AG08395 (cell line): ENCODE measurements at places on chromosomes 1 and 21.

GRCh38 chr1:1208713-1209433 is 2.5 kb upstream of the TNFRSF18 start:
- no peak for DNase-seq

- DNase-seq, result no peak
These were observed 17.7 kb downstream of the SPATA46 start for GRCh38 chr1:162358928-162359327.

GRCh38 chr1:234262754-234263105 is 110.5 kb upstream of the COA6 start:
- no peak for DNase-seq

DNA sequence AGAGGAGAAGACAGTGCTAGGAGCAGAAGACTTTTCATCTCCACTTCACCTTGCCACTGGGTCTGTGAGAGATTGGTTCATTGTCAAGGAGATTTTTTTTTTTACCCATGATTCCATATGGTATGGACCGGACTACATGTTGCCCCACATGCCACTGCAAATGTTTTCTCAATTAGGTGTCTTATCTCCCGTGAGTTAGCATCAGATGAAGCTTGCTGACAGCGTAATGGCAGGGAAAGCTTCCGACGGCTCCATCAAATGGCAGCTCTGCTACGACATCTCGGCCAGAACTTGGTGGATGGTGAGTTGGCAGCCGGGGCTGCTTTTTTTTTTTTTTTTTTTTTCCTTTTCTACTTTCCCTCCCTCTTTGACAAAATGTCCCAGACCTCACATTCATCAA is 217.2 kb upstream of the NFIA start:
- no peak for DNase-seq

DNA sequence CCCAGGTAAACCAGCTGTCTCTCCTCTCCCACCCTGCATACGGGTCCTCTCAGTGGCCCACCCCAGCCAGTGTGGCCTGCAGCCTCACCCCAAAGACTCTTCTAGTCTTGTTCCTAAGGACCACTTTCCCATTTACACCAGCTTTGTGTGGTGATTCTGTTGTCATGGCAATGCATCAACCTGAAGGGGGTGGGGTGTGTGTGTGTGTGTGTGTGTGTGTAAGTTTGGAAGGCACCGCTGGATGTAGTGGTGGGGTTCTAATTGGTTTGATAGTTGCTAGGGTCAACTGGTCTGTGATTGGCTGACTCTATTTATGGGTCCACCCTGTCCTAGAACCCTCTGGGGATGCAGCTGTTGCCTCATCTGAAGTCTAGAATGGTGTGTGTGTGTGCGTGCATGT is 4.7 kb upstream of the CDK18 start:
- no peak for DNase-seq

GRCh38 chr1:232316864-232317263 is 313.1 kb downstream of the SIPA1L2 start:
- peak; percentile 45 for DNase-seq

GRCh38 chr1:95496773-95497172 is 262.8 kb downstream of the RWDD3 start:
- DNase-seq, result no peak

- peak; percentile 50 for DNase-seq
These were observed 49.4 kb downstream of the CAPZB start for GRCh38 chr1:19435851-19436455.

DNA sequence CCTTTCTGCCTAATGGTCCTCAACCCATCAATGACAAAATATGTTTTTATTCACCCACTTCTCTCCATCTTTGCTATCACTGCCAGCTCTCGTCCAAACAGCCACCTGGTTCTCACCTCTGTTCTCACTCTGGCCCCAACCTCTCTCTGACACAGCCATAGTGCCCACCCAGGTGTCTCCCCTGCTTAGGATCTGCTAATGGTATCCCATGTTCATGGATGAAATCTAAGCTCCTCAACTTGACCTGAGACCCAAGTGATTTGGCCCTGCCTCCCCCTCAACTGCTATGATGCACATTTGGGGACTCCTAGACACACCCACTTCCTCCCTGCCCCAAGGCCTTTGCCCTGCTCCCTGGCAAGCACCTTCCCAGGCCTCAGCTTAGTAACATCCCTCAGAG is 25.9 kb downstream of the KIF17 start:
- DNase-seq, result no peak

DNA sequence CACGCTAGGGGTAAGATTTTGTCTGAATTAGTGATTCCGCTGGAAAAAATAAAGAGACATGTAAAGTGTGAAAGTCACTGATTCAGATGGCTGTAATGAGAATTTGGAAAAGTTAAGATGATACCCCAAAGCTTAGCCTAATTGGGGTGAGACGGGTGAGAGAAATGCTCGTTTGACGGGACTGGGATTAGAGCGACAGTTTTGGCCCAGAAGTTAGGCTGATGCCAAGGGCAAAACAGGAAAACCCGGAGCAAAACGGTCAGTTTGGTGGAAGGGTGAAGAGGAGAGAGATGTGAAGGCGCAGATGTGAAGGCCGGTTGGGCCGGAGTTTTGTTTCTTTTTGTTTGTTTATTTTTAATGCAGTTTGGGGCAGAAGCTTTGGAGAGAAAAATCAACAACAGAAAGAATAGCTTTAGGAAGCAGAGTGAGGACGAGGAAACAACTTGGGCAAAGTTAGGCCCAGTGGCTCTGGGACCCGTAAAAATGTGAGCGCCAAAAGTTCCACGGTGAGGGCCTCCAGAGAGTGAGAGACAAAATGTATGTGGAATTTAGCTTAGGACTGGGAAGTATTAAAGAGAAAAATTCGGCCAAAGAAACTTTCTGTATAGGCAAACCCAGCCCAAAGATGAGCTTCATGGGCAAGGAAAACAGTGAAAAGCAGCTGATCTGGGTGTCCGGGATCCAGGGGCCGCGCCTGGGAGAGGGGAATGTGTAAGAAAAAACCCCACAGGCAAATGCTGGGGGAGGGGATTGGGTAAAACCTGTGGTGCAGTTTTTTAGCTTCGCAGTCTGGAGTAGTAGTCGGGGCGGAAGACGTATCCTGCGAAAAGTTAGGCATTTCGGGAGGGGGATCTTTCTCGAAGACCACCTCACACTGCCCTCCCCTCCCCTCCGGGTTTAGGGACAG is 1.2 kb downstream of the DMRTA2 start:
- DNase-seq, result no peak

- DNase-seq, result peak; percentile 47
These were observed 529 bp downstream of the MPZL1 start for GRCh38 chr1:167722152-167722869.

GRCh38 chr1:75543705-75544104 is 67.2 kb downstream of the SLC44A5 start:
- no peak for DNase-seq

GRCh38 chr1:116503546-116504307 is 67.1 kb downstream of the CD58 start:
- no peak for DNase-seq

GRCh38 chr1:2350911-2351655 is 40.3 kb downstream of the MORN1 start:
- no peak for DNase-seq

- no peak for DNase-seq
These were observed 598.8 kb downstream of the PLPP3 start for GRCh38 chr1:55980582-55980981.

GRCh38 chr1:101463195-101463594 is 226.4 kb downstream of the S1PR1 start:
- no peak for DNase-seq

DNA sequence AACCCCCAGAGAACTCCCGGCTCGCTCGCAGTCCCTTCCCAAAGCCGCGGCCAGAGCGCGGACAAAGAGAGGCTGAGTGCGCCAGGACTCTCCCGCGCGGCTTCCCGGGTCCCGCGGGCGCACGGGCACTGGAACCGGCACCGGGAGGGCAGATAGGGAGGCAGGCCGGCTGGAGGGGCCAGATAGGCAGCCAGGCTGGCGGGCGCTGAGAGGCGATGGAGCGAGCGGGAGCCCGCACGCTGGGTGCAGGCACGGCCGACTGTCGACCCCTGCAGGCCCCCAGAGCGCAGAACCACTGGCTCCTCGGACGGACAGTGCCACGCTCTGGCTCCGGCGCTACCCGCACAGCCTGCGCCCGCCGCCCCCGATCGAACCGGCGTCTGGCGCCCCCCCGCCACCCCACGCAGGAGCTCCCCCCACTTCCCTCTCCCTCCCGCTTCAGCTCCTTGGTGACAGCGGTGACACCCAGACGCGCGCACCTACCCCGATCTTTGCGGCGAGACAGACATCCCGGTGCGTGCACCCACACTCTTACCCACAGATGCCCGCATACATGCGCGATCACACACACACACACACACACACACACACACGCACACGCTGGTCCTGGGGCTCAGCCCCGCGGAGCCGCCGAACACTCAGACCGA is 534 bp downstream of the SLC6A9 start:
- DNase-seq, result peak; percentile 29

DNA sequence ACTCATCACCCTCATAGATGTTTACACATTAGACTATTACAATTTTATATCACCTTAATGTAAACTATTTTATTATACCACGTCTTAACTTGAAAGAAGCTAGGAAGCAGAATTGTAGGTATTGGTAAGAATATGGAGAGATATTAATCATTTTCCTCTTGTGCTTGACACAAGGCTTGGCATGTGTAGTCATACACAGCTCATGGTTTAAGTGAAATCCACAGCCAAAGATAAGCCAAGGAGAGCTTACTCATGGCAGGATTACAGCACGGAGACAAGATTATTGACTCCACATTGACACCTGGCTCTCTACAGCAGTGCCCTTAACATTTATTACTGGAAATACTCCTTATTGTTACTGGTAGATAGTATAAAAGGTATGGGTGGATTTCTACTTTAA is 68.4 kb upstream of the ADGRL4 start:
- DNase-seq, result no peak

- DNase-seq, result no peak
These were observed 184.6 kb downstream of the PCP4 start for GRCh38 chr21:40051801-40052200.

DNA sequence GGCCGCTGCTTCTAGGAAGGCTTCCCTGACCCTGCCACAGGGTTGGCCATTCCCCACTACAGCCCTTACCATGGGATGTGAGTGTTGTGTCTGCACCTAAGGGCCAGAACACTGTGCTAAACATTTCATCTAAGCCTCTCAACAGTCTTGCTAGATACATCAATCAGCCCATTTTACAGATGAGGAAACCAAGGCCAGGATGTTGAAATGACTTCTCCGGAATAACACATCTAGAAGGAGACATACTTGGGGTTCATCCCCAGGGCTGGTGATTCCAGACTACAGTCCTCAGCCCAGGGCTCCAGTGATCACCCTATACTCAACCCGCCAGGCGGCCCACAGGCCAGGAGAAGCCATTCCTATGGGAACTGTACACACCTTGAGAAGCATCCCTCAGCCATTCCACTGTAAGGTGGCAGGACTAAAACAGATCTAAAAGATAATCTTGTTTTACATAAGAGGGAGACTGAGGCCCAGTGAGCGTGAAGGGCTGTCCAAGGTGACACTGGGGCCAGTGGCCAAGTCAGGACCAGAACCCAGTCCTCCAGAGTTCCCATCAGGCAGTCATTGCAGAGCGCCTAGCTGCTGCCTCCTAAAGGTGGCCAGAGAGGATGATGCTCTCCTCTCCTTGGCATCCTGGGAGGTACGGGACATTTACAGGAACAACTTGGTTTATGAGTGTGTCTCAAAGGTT is 119.5 kb downstream of the GLIS1 start:
- DNase-seq, result no peak

GRCh38 chr1:209768354-209768774 is 12.5 kb downstream of the TRAF3IP3 start:
- no peak for DNase-seq

GRCh38 chr1:12173631-12174121 is 6.9 kb downstream of the TNFRSF1B start:
- DNase-seq, result no peak

- no peak for DNase-seq
These were observed 23.3 kb upstream of the DPT start for GRCh38 chr1:168752171-168752832.

- peak; percentile 19 for DNase-seq
These were observed 60.5 kb downstream of the MAP3K7CL start for GRCh38 chr21:29190923-29191331.

- peak; percentile 77 for DNase-seq
These were observed 12.3 kb upstream of the IFNLR1 start for GRCh38 chr1:24199291-24199900.

DNA sequence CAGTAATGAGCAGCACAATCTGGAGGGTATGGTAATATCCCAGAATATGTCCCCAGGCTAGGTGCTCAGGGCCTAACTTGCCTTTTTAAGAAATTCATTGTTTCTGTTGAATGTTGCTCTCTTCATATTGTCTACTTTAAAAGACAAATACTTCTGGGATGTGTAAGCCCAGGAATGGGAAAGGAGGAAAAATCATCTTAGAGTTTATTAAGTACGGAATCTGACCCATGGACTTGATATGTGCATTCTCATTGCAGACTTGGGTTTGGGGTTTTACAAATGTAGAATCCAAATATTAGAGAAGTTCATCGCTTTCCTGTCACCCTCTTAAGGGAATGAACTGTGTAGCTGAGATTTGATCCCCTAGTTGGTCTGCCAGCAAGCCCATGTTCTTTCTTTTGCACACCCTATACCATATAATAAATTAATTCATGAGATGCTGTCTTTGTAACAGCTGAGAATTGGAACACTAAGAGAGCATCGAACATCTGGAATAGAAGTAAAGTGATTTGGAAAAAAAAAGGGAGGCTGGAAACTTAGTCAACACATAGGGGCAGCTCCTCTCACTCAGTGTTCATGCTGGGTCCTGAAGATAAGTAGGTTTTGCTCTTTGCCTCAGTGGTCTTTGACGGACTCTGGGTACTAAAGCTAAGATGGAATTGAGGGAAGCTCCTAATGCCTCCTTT is 235.8 kb upstream of the C1orf105 start:
- no peak for DNase-seq

DNA sequence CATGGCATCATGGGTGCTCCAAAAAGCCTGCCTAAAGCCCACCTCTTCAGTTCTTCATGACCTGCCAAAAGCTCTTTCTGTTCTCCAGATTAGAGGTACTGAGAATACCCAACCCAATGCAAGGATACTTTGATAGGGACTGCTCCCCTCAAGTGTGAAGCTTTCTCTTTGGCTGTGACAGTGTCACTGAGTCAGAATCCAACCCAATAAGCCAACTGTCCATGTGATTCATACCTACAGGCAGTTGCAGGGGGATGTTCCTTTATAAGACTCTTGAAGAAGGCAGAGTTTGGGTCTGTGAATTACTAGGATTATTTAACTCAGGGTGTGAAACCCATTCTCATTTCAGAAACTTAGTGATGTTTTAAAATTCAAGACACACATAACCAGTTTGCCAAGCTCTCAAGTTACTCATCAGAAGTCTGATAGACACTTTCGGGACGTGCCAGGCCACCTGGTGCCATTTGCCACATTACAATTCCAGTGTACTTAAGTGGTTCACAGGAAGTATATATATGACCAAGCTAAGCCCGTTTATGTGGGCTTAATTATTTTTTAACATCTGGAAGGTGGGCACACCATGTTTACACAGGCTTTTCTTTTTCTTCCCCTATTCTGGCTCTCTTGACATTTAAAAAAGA is 265.8 kb downstream of the NFIA start:
- no peak for DNase-seq

DNA sequence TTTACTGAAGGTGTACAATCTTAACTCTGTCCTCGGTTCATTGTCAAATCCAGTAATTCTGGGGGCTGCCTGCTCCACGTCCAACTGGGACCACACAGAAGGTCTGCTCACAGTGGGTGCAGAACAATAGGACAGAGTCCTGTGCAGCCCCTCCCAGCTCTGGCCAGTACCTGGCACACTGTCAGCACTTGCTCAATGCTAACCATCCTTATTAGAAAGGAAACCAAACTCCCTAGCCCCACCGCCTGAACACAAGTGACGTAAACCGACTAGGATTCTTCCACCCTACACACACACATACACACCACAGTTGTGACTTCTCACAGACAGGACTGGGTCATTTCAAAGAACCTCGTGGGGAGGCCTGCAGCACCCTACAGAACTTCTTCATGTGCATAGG is 5.2 kb downstream of the BCAR3 start:
- no peak for DNase-seq
